ENCODE measurements at places on chromosomes 6 and 20. TPM values are rescaled to one million over a fixed set of nuclear protein-coding genes. Genes with fewer than 3 reads are reported as not detected.
A peak's percentile ranks its signal among the peaks of the same experiment; 100 is the strongest.

- peak; percentile 85 for DNase-seq
These were observed 97.4 kb downstream of the OR2B2 start for GRCh38 chr6:27814665-27815424.

DNA sequence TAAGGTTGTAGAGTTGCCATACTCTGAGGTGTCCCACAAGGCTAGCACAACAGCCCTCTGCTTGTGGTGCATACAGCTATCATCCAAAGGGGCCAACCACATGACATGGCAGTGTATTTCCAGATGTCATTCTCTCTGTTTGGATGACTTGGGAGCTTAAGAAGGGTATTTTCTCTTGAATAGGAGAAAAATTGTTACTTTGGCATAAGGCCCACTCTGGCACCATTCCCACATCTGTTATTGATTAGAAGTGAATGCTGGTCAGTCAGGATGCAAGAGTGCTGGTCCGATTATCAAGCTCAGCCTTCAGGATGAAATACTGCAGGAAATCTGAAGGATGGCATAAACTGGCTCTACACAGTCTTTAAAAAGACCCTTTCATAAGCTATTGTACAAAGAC lies 83.6 kb upstream of the C20orf144 start:
- no peak for DNase-seq

DNA sequence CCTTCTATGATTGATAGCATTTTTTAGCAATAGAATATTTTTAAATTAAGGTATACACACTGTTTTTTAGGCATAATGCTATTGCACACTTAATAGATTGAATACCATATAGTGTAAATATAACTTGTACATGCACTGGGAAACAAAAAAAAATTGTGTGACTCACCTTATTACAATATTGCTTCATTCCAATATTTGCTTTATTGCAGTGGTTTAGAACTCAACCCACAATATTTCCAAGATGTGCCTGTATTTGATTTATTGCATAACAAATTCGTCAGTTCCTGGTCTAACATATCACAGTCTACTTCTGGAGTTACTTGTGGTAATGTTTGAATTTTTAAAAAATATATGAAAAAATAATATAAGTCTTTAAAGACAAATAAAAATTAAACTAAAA lies 41.9 kb upstream of the DEFB112 start:
- DNase-seq, result no peak

- peak; percentile 52 for DNase-seq
These were observed at the start of gene SULF2 for GRCh38 chr20:47785311-47785853. Gene SULF2, minus strand, starts transcription at chr20:47785481. Its CDS starts 28,118 bp downstream, at chr20:47757363.

DNA sequence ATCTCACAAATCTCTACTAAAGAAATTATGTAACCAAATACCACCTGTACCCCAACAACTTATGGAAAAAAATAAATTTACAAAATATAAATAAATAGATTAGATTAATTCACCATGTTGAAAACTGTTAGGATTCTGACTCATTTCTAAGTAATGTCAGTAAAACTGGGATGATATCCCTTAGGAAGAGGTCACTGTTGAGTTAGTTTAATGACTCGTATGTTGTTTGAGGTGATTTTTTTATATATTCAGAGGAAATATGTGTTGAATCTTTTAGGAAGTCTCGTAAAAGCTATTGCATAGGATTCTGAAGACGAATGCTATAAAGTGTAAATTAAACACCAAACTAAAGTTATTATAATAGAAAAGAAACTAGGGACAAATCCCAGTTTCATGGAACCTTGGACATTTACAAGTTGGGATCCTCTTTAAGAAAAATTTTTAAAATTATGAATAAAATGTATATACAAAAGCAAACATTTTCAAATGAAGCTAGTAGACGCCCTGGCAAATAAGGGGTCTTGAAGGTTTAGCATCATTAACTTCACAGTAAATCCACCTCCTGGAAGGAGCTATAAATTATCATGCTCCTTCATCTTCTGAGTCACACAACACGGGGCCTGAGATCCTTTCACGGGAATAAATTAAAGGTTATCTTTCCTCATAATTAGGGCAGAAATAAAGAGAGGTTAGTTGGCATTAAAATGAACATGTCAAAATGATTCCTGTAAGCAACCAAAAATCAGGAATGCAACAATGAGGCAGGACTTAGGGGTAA lies 37.0 kb upstream of the POU3F2 start:
- no peak for DNase-seq

The POM121L2 gene
- 4.2 TPM for total RNA-seq

The PRDM13 gene
- 1.0 TPM for total RNA-seq

The HSPA12B gene
- total RNA-seq, result 10.7 TPM

The CST7 gene
- 0.56 TPM for total RNA-seq

The ZBTB9 gene
- total RNA-seq, result 15.7 TPM

The WFDC12 gene
- total RNA-seq, result not detected

The EPM2A gene
- 29.2 TPM for total RNA-seq
